Adipocyte (in vitro differentiated cells): ENCODE measurements at places on chromosomes 2 and 18.

DNA sequence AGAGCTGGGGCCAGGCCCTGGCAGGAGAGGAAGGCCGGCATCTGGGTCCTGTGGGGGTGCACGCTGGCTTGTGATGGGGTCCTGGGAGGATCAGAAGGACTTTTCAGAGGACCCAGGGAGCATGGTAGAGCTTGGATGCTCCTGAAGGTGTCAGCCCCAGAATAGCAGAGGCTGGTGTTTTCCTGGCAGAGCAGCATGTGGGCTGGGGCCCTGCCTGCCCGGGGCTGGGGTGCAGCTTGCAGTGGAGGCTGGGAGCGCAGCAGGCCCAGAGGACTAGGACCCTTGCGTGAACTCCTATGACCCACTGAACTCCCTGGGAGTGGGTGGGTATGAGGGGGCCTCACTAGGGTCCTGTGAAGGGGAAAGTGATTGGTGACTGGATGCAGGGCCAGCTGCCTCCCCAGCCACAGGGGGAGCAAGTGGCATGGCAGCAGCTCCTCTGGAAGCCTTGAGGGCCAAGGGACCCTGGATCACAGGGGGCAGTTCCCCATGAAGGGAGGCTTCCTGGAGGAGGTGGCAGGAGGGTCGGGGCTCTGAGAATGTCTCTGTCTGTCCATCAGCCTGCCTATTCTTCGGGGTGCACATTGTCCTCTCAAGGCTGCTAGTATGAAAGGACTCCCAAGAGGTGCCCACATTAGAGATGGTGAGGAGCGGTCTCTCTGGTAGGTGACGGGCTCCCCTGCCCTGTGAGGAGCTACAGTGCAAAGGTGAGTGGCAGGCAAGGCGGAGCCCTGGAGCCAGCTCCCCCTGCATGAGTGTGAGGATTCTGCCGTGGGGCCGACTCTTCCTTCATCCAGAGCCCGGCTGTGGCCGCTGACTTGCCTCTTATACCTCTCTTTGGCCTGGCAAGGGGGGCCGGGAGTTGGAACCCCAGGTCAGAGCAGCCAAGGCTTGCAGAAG, 249.0 kb downstream of the DYSF start:
- DNase-seq = no peak

GRCh38 chr2:215677481-215677880, 241.6 kb upstream of the FN1 start:
- DNase-seq = no peak

DNA sequence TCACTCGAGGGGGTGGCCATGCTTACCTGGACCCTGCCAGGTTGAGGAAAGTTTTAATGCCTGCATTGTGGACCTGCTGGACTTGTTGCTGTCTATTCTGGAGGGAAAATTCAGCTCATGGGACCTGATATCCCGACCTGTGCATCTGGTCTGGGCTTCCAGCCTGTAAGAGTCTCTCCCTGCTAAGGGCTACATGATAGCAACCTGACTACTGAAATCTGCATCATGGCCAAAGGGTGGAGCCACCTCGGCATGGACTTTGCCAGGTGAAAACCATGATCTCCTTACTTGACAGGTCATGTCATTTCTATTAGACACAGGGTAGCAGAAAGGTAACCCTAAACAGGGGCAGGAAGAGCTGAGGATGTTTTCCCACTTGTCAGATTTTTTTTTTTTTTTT, 12.9 kb upstream of the SLC66A3 start:
- no peak for DNase-seq

GRCh38 chr2:231715988-231716616, 7.8 kb downstream of the PTMA start:
- peak; percentile 27 for DNase-seq
